ENCODE measurements at places on chromosomes 2 and 18.

GRCh38 chr2:222964376-222965031, 87.5 kb upstream of the KCNE4 start:
- no peak for DNase-seq

GRCh38 chr2:176832086-176832485, 380.5 kb upstream of the HNRNPA3 start:
- DNase-seq = no peak

DNA sequence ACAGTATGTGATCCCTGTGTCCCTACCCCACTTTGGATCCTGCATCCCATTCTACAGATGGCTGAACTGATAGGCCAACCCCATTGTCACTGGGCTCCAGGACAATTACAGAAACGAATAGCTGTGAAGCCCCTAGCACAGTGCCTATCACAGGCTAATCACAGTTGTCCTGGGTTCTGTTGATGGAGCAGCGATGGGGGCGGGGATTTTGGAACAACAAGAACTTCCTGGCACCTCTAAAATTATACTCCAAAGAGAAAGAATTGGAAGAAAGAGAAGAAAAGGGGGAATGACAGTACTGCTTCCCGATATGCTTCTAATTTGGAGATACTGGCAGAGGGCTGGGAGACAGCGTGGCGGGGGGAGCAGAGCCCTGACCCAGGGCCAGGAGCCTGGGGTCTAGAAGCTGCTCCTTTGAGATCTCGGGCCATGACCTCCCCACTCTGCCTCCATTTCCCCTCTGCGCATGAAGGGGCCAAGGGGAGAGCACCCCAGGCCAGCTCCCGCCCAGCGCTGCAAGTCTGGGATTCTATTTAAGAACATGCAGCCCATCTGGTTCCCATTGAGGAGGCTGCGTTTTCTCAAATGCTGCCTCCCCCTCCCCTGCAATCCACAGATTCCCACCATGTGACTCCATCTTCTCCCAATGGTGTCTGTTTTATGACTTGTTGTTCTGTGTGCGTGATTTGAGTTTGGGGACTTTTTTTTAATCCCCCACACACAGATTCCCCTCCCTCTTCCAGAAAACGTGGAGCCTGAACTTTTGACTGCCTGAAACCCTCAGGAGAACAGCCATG, 202.7 kb downstream of the CYP26B1 start:
- no peak for DNase-seq

- no peak for DNase-seq
These were observed 1.3 kb downstream of the RAB10 start for GRCh38 chr2:26035090-26035743.

DNA sequence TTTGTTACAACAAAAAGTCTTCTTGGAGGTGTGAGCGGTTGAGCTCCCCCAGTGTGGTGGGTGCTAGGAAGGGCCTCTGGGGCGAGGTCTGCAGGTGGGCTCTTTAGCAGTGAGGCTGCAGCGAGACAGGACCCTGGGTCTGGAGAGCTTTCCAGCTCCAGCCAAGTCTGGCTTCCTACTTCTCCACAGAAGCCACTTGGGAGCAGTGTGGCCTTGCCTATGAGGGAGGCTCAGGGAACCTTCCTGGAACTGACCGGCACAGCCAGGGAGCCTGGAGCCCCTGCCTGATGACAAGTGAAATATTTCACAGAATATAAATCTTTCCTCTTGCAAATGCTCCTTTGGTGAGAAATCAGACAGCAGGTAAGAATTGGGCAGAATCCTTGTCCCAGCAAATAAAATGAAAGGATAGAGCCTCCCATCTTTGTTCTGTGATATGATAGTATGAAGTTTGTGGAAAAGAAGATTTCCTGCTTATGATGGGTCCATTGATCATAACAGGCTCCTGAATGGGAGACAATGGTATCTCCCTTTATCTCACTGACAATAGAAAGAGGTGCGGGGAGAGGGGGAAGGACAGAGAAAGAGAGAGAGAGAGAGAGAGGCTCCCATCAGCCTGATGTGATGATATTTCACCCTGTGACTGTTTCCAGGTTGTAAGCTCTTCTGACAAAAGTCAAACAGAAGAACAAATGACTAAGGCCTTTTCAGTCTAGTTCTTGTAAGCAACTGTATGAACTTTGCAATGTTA, 289.8 kb upstream of the SPRED2 start:
- DNase-seq = no peak
